ENCODE measurements at places on chromosomes 5 and 9.

DNA sequence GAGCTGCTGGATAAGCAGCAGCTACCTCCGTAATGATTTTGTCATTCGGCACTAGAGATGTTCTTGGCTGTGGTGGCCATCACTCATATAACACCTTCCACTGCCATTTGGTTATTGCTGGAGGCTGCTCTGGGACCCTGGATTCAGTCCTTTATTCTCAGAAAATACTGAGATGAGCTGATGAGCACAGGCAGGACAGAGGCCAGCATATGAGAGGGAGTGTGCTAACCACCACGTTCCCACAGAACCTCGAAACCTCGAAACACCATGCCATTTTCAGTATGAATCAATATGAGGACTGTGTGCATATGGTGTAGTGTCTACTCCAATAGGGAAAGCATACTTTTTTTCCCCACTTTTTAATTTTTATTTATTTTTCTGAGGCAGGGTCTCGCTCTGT is 56.6 kb downstream of the ADAM19 start:
- no peak for DNase-seq

DNA sequence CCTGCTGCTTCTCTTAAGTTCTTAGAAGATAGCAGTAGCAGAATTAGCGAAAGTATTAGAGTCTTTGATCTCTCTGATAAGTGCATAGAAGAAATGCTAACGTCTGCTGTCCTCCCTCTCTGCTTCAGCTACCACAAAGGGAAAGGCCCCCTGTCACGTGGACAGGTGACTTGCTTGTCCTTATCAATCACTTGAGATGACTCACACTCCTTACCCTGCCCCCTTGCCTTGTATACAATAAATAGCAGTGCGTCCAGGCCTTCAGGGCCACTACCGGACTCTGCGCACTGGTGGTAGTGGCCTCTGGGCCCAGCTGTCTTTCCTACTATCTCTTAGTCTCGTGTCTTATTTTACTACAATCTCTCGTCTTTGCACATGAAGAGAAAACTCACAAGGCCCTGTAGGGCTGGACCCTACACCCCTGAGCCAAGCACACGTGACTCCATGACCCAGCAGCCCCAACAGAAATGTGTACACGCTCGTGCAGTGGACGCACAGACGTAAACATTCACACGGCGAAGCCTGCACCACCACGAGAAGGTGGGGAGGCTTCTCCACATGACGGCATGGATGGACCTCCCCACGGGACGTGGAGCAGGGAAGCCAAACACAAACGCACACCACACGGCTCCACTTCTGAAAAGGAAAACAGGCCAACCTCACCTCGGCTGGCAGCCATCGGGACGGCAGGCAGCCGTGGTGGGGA is 38.3 kb downstream of the PNPLA7 start:
- DNase-seq = no peak

- no peak for DNase-seq
Measured at GRCh38 chr5:41408676-41409443, 101.5 kb downstream of the PLCXD3 start.

GRCh38 chr5:93401634-93402213 is 179.3 kb downstream of the NR2F1-AS1 start:
- no peak for DNase-seq

GRCh38 chr5:863244-863805 is 12.5 kb upstream of the ZDHHC11 start:
- no peak for DNase-seq

- DNase-seq = no peak
Measured at GRCh38 chr9:114735704-114736103, 53.7 kb upstream of the TEX48 start.

DNA sequence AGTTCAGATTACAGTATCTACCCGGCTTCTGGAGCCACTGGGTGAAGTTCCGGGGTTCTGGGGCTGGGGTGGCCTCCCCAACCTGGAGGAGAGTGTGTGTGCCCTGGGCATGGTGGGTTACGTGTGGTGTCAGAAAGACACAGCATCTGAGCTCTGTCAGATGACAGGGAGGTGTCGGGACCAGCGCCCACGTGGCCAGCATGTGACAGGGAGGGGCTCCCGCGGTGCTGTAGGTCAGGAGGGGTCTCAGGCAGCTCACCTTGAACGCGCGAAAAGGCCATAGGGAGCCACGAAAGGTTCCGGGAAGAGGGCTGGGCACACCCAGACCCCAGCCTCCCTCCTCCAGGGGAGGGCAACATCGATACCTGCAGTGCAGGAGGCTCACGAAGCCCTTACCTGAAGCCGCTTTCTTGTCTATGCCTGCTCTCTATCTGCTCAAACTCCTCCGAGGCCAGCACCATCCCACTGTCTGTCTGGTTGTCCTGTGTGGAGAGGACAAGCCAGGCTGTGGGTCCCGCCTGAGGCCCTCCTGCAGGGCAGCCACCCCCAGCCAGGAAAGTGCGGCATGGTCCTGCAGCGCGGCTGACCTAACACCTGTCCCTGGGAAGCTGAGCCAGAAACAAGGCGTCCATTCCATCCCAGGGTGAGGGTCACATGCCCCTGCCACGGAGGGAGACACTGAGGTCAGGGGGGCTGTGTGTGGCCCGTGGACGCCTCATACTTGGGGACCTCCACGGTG is 17.4 kb upstream of the SCGB3A1 start:
- peak; percentile 48 for DNase-seq

DNA sequence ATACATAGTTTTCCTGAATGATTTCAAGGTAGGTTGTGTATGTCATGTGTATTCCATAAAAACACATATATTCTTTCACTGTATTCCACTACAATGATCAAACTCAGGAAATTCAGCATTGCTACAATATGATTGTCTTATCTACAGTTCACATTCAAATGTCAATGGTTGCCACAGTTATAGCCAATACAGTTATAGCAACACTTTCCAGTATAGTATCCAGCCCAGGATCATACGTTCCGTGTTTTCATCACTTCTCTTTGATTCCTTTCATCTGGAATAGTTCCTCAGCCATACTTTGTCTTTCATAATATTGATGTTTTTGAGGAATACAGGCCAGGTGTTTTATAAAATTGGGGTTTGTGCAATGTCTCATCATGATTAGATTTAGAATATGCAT is 9.5 kb downstream of the OR2S2 start:
- DNase-seq = no peak

DNA sequence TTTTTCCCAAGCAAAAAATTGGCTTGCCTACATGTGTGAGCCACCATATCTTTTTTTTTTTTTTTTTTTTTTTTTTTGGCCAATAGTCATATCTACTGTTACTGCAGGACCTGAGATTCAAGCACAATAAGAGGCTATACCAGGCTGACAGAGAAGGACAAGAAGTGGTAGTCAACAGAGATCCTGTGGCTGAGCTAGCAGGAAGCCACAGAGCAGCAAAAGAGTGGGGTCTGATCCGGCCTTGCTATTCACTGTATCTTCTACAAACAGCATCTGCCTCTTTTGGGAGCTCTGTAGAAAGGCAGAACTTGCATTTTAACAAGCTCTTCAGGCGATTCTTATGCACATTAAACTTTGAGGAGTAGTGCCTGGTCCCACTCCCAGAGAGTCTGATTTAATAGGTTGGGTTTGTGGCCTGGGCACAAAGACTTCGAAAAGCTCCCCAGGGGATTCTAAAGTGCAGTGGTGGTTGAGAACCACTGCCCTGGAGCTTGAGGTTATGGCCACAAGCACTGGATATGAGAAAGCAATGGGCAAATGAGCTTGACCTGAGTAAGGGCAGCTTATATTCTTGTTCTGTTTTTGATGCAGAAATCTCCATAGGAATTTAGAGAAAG is 162.8 kb downstream of the PIK3R1 start:
- DNase-seq = no peak

DNA sequence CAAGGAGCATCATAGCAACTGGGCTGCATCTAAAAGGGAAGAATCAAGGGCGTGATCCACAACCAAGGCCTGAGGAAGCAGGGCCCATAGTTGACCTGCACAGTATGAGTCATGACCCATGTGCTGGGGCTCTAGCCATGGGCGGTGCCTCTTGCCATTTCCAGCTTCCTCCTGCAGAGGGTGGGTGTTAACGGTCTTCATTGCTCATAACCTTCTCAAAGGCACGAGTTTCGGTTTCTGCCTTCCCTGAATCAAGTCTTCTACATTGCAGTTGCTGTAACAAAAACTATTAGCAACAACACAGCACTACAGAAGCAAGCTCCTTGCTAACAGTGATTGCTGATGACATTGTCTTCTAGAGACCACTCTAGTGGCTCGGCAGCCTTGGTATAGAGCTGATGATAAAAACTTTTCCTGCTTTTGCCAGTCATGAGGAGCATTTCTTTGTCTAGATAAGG is 66.9 kb downstream of the CTSL start:
- DNase-seq = no peak

GRCh38 chr5:146816775-146817387 is 61.7 kb downstream of the PPP2R2B start:
- peak; percentile 13 for DNase-seq

- no peak for DNase-seq
Measured at GRCh38 chr9:130072515-130073235, 19.0 kb downstream of the GPR107 start.

GRCh38 chr5:110625376-110625999 is 101.0 kb downstream of the TMEM232 start:
- peak; percentile 1 for DNase-seq

- DNase-seq = no peak
Measured at GRCh38 chr5:114367029-114367428, 5.2 kb downstream of the KCNN2 start.

- DNase-seq = peak; percentile 99
Measured at GRCh38 chr9:114397848-114398605, 10.2 kb upstream of the AKNA start.

DNA sequence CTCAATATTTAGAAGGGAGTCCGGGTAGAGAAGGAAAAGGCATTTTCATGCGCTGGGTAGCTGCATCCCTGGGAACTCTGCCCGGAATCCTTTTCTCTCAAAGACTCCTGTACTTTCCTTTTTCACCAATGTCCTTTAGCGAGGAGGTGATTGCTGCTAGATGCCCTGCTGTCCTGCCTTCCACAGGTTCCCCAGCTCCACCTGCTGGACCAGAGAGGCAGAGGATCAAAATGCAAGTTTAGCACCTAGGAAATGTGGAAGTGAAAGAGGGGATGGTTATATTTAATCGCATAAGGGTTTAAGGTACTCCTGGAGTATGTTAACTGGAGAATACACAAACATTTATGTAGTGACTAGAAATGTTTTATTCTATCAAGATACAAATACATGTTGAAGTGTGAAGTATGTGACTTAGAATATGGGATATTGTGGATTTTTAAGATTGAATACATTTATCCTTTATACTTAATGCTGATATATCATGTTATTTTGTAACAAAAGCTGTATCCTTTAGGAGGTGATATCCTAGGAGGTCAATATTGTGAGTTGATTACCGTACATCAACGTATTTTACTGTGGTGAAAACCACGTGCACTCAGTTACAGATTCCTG is 145.7 kb downstream of the ARHGAP26 start:
- peak; percentile 62 for DNase-seq

- DNase-seq = no peak
Measured at GRCh38 chr9:25876248-25876647, 198.0 kb upstream of the TUSC1 start.

GRCh38 chr5:145493435-145493834 is 341.7 kb downstream of the PRELID2 start:
- no peak for DNase-seq

- DNase-seq = peak; percentile 82
Measured at GRCh38 chr9:137113385-137114159, 961 bp downstream of the DPP7 start.

DNA sequence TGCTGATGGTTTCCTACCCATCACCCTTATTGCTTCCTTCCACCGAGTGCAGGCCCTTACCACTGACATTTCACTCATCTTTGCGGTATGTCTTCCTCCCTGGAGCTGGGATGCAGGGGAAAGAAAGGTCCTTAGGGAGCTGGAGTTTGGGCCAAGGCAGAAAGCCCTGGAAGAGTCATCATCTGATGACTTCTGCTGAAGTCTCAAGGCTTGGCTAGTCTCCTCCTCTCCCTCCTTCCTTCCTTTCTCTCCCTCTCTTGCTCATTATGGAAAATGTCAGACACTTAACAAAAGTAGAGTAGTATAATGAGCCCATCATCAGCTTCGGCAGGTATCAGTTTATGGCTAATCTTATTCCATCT is 40.0 kb downstream of the LARP1 start:
- DNase-seq = no peak

- DNase-seq = no peak
Measured at GRCh38 chr5:62100201-62100600, 205.8 kb upstream of the KIF2A start.

GRCh38 chr5:172334196-172334595 is 50.6 kb upstream of the UBTD2 start:
- peak; percentile 68 for DNase-seq

GRCh38 chr9:95810133-95810532 is 65.4 kb upstream of the ERCC6L2 start:
- no peak for DNase-seq

DNA sequence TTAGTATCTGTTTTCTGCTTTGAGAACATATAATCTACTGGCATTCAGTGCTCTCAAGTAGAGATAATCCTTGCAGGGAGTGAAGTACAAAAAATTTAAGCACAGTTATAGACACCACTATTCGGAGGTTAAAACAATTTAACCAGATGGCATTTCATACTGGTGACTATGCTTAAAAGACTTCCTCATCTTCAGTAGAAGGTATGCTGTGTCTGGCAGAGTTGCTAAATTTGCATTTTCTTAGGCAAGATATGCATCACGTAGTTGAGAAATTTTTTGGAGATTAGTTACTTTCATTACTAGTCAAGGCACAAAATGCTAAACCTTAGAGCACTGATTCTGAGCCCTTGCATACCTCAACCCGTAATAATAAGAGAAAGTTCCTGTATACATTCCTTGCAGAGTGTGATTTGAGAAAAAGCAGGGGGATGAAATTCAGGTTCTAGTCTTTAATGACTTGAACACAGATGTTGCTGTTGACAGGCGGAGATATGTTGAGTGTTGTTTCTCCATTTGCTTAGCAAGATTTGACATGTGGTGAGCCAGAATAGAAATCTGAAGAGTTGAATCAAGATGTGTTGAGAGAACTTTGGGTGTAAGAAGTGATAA is 70.8 kb upstream of the STARD4 start:
- DNase-seq = no peak

- peak; percentile 29 for DNase-seq
Measured at GRCh38 chr5:66807743-66808142, 211.6 kb downstream of the MAST4 start.

- DNase-seq = no peak
Measured at GRCh38 chr5:107652839-107653607, 17.7 kb downstream of the EFNA5 start.

- peak; percentile 93 for DNase-seq
Measured at GRCh38 chr9:89677702-89678395, 73.0 kb downstream of the GADD45G start.

DNA sequence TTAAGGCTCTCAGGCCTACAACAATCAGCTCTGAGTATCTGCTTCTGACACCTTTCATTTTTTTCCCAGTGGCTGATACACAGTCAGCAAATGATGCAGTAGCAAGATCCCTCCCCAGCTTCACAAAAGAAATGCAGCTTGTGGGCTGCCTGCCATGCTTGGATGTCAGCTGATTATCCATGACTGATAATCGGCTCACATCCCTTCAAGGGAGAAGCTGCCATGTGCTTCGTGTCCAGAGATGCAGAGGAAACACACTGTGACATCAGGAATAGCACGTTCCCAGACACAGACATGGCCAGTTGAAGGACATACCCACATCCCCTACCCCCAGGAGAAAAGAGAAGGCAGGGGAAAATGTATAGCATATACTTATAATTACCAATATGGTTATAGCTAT is 27.9 kb downstream of the TMEM215 start:
- DNase-seq = no peak

- DNase-seq = no peak
Measured at GRCh38 chr9:127848756-127849504, 5.5 kb downstream of the ENG start.

- DNase-seq = no peak
Measured at GRCh38 chr5:41831155-41831554, 39.1 kb downstream of the OXCT1 start.

Measured in H7 (cell line).